ENCODE measurements at places on chromosomes 16 and 17.

GRCh38 chr17:73474370-73474988, 162.7 kb upstream of the CDC42EP4 start:
- DNase-seq = no peak

GRCh38 chr17:78893684-78894083, 9.3 kb downstream of the CEP295NL start:
- no peak for DNase-seq

GRCh38 chr16:13305019-13305755, 403.8 kb downstream of the SHISA9 start:
- DNase-seq = no peak

DNA sequence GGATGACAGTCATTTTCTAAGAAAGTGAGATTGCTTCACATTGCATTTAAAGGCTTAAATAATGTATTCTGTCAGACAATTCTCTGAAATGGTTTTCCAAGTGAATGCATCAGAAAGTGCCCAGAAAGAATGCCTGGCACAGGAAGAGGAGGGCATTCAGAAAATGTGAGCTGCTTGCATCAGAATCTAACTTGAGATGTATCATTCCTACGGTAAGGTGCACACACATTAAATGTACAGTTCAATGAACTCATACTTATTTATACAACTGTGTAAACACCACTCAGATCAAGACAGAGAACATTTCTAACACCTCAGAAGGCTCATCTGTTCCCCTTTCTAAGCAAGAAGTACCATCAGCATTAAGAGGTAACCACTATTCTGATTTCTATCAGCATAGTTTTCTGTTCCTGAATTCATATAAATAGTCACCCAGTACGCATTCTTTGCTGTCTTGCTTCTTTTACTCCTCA, 638.0 kb downstream of the MAF start:
- no peak for DNase-seq
